ENCODE measurements at places on chromosomes 2 and 18.
A peak's percentile ranks its signal among the peaks of the same experiment; 100 is the strongest.

- DNase-seq: no peak
Observed at GRCh38 chr2:156065912-156066311, 266.6 kb downstream of the NR4A2 start.

- DNase-seq: no peak
Observed at GRCh38 chr2:212402316-212402715, 136.3 kb downstream of the ERBB4 start.

- DNase-seq: peak; percentile 67
Observed at GRCh38 chr2:113181258-113182051, 7.7 kb downstream of the PSD4 start.

DNA sequence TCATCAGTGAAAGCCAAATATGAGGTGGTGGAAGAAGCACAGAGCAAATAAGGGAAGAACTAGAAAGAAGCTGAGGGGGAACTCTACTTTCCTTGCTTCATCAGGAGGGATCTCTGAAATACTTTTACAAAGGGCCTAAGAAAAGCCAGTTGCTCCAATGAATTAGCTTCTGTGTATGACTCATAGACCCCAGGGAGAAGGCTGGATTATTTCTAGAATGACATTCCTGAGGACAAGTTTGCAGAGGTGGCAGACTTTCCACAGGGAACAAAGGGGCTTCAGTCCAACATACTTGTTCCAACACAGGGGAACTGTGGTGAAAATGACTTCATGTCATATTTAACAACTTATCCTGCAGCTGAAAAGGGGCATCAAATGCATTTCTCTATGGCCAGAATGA is 29.0 kb downstream of the DOK1 start:
- DNase-seq: no peak

- DNase-seq: no peak
Observed at GRCh38 chr2:202989749-202990148, 24.9 kb upstream of the NBEAL1 start.

- DNase-seq: no peak
Observed at GRCh38 chr2:8346706-8347430, 335.0 kb upstream of the ID2 start.

GRCh38 chr2:119873350-119874315 is 113.9 kb downstream of the PTPN4 start:
- DNase-seq: no peak

DNA sequence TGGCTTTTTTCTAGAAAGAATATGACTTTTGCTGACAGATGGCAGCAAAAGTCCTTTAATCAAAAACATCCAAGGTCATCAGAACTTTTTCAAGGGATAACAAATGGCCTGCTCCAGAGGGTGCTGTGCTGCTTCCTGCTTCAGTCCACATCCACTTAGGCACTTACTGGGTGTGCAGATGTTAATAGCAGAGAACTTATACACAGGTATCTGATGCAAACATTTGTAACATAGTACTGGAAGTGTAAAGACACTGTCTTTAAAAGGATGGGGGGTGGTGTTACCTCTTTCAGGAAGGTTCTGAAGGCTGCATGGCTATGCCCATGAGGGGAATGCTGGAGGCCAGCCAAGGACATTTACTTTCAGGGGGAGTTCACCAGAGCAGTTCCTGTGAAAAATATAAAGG is 5.5 kb downstream of the HOXD8 start:
- no peak for DNase-seq

GRCh38 chr2:41137031-41137430 is 685.1 kb upstream of the SLC8A1 start:
- no peak for DNase-seq

- no peak for DNase-seq
Observed at GRCh38 chr2:6924924-6925409, 7.8 kb downstream of the RNF144A start.

DNA sequence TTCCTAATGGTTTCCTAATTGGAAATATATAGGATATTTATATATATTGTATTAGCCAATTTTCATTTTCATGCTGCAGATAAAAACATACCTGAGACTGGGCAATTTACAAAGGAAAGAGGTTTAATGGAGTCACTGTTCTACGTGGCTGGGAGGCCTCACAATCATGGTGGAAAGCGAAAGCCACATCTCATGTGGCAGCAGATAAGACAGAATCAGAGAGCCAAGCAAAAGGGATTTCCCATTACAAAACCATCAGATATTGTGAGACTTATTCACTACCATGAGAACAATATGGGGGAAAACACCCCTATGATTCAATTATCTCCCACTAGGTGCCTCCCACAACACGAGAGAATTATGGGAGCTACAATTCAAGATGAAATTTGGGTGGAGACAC is 242.5 kb upstream of the NETO1 start:
- DNase-seq: no peak

- no peak for DNase-seq
Observed at GRCh38 chr18:33706391-33706790, 128.4 kb downstream of the ASXL3 start.

- no peak for DNase-seq
Observed at GRCh38 chr2:149028377-149028776, 10.1 kb upstream of the LYPD6B start.

- DNase-seq: no peak
Observed at GRCh38 chr2:197423307-197423706, 11.5 kb downstream of the SF3B1 start.

GRCh38 chr2:156031121-156031520 is 301.4 kb downstream of the NR4A2 start:
- no peak for DNase-seq

GRCh38 chr2:71990826-71991225 is 156.8 kb downstream of the CYP26B1 start:
- DNase-seq: no peak

GRCh38 chr2:20424300-20425290 is 22.3 kb upstream of the RHOB start:
- DNase-seq: peak; percentile 50
